ENCODE measurements at places on chromosomes 13 and 19.

DNA sequence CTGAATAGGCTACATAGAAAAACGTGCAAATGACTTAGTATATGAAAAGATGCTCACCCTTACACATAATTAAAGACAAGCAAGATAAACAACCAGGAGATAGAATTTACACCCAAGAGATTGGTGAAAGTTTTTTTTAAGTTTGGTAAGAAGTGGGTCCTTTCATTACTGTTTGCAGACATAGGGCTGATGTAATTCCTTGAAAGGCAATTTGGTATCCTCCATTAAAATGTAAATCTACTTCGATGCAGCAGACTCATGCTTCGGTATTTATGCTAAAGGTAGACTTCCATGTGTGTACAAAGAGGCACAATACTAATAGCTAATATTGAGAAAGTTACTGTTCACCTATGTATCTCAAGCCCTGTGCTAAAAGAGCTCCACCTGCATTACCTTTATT is 33.5 kb downstream of the CNMD start:
- no peak for DNase-seq

DNA sequence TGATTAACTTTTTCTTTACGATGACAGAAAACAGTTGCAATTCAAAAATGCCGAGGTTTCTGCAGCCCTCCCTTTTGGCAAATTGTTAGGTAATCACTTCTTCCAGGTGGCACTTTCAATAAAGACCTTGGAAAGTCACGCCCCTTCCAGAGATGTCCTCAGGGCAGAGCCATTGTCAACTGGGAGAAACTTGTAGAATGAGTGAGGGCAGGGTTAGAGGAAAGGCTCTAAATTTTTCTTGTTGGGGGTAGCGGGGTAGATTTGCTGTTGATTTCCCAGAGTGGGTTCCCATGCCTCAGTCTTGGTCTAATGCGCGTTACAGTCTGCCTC is 421.1 kb downstream of the FGF9 start:
- peak; percentile 3 for DNase-seq

GRCh38 chr19:1278713-1279660 is 3.7 kb downstream of the FAM174C start:
- DNase-seq = no peak

DNA sequence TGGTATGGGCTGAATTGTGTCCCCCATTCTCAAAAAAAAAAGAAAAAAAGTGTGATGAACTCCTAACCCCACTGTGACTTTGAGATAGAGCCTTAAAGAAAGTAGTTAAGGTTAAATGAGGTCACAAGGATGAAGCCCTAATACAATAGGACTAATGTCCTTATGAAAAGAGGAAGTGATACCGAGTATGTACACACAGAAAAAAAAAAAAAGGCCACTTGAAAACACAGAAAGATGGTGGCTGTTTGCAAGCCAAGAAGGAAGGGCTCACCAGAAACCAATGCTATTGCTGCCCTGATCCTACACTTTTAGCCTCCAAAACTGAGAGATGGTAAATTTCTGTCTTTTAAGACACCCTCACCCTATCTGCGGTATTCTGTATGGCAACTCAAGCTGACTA is 955.6 kb downstream of the PCDH17 start:
- DNase-seq = peak; percentile 69

- no peak for DNase-seq
Measured at GRCh38 chr13:114268344-114269280, 12.8 kb upstream of the UPF3A start.

Data from NB4 (cell line).